ENCODE measurements at places on chromosomes 5 and 9.
A peak's percentile ranks its signal among the peaks of the same experiment; 100 is the strongest.

DNA sequence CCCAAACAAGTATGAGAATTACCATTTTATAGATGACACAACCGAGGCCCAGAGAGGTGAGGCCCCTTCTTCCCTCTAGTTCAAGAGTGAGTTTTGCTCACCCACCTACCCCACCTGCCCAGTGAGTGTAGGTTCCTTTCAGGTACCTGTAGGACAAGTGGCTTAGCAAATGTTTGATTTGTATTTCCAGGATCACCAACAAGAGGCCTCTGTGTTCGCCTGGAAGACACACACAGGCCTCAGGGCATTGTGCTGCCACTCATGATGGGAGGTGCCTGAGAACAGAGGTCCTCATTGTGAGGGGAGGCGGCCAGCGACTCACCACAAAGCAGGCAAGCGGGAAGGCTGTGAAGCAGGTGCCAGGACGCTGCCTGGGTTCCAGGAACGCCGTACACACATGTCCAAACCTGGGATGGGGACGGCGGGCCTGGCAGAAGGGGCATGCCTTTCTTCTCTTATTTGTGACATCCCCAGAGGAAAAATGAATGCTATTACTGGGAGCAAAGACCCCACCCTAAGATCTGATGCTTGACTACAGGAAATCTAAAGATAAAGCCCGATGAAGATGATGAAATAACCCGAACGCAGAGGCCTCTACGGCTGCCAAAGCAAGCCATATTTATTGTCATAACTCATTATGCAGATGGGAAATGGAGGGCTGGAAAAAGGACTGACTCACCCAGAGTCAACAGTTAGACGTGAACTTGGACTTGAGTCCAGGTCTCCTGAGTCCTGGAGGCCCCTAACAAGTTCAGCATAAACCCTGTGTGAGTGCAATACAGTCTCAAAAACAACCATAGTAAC, 60.2 kb upstream of the SLC25A51 start:
- no peak for DNase-seq

GRCh38 chr5:133854554-133854953, 113.9 kb downstream of the C5orf15 start:
- no peak for DNase-seq

DNA sequence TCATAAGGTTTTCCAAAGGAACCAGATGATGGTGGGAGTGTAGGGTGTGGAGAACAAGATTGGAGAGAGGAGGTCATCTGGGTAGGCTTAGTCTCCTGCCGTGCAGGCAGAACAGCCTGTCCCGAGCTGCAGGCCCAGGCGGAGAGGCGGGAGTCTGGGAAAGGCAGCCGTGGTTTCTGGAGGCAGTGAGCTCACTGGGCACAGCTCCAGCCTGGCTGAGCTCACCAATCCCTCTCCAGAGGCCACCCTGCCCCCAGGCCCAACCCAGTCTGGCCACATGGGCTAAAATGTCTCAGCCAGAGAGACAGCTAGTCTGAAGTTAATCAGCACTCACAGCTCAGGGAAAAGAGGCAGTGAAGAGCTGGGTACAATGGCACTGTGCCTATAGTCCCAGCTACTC, 12.3 kb downstream of the P4HA2 start:
- no peak for DNase-seq

DNA sequence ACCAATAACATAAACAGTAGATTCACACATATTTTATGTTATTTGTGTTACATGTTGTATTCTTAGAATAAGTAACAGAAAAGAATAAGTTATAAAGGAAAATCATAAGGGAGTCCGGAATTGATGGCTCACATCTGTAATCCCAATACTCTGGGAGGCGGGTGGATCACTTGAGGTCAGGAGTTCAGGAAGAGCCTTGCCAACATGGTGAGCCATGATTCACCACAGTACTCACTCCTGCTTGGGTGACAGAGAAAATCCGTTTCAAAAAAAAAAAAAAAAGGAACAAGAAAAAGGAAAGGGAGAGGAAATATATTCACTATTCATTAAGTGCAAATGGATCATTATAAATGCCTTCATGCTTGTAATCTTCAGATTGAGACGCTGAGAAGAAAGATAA, 533.3 kb upstream of the CDH9 start:
- no peak for DNase-seq

GRCh38 chr9:33129886-33130881, 37.0 kb downstream of the B4GALT1 start:
- DNase-seq = no peak

- no peak for DNase-seq
Measured at GRCh38 chr5:108360280-108360679, 21.6 kb downstream of the FBXL17 start.

- DNase-seq = no peak
Measured at GRCh38 chr5:142717582-142718215, 31.8 kb upstream of the FGF1 start.

- no peak for DNase-seq
Measured at GRCh38 chr9:38276771-38277439, 115.6 kb upstream of the ALDH1B1 start.

- DNase-seq = no peak
Measured at GRCh38 chr5:29896646-29897045, 1296.8 kb upstream of the CDH6 start.

DNA sequence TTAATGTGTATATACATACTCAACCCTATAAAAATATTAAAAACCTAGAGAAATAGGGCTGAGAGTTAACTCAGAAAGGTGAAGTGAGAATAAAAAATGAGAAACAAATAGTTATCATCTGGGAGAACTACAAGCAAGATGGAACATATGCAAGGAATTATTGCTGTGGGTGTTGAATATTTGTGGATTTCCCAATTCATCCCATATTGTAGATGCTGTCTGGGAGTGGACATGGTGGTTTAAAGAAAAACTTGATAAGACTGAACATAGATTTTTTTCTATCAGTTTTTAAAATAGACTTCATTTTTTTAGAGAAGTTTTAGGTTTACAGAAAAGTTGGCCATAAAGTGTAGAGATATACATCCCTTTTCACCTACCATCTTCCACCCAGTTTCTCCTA, 263.5 kb downstream of the SPATA31D1 start:
- no peak for DNase-seq

GRCh38 chr5:57441557-57441956, 41.1 kb downstream of the ACTBL2 start:
- DNase-seq = no peak

DNA sequence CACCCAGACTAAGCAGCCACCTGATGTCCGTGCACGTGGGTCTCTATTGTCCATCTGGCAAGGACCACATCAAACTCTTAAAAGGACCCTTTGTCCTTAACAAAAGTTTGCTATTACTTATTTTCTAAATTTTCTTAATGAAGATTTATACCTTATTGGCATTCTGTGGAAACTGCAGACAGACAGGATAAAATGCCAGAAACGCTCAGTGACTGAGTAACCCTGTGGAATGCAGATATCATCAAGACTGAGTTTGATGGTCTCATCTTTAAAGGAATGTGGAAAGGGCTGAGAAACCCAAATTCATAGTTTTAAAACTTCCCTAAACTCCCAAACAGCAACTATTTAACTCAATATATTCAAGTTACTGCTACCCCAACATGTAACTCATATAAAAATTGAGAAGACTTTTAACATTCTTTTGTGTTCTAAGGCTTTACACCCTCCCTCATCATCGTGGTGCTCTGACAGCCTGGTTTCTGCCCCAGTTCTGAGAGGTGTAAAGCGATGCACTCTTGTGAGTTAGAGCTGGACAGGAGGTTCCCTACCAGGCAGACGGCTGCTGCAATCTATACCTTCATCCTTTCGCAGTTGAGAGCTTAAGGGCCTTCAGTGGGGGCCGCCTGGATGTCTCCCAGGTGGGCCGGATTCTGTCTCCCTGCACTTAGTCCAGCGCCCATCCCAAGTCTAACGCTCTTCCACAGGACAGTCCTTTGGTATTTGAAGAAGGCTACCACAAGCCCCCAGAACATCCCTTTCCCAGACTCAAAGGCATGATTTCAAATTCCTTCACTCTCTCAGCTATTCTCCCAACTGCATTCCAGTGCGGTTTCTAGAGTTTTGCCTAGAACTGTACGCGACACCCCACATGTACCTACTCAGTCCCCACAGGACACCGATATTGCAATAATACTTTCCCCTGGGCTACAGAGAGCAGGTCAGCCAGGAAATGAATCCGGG, 68.9 kb downstream of the DAP start:
- no peak for DNase-seq

DNA sequence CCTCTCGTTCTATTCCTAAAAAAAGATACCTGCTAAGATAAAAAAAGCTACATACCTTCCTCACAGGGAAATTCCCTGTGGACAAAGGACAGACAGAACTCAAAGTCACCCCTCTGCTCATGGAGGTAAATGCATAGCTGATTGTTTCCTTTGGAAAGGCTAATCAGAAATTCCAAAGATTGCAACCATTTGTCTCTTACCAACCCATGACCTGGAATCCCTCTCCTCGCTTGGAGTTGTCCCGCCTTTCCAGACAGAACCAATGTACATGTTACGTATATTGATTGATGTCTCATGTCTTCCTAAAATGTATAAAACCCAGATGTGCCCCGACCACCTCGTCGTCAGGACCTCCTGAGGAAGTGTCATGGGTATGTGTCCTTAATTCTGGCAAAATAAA, 49.2 kb upstream of the LIFR start:
- no peak for DNase-seq

DNA sequence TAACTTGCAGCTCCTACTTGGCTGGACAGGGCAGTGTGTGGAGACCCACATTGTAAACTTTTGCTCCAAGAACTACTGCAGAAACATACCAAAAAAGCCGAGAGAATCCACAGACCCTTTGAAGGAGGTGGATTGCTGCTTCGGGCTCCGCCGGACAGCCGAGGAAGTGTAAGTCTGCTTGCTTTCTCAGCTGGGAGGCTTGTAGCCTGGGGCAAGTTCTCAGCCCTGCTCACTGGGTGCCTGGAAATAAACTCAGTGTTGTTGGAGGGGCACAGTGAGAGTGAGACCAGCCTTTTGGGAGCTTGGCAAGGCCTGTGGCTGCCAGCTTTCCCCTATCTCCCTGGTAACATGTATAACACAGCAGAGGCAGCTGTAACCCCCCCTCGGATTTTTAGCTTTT, 215.6 kb downstream of the SYK start:
- no peak for DNase-seq

GRCh38 chr9:36306471-36307306, 48.4 kb upstream of the GNE start:
- no peak for DNase-seq

GRCh38 chr5:59246882-59247281, 646.6 kb downstream of the PDE4D start:
- no peak for DNase-seq

- DNase-seq = no peak
Measured at GRCh38 chr5:111679611-111680010, 77.4 kb downstream of the NREP start.

- DNase-seq = no peak
Measured at GRCh38 chr5:172133359-172134029, 54.5 kb downstream of the STK10 start.

GRCh38 chr9:749716-750115, 91.8 kb upstream of the DMRT1 start:
- DNase-seq = no peak

GRCh38 chr5:73028991-73029595, 73.3 kb downstream of the FCHO2 start:
- no peak for DNase-seq

- peak; percentile 60 for DNase-seq
Measured at GRCh38 chr5:178895615-178896571, at the start of gene ZFP2. Gene ZFP2 (plus strand): TSS chr5:178895913. CDS start chr5:178931314, 35,401 bp downstream.

GRCh38 chr9:130590305-130590704, 10.9 kb downstream of the FUBP3 start:
- no peak for DNase-seq

GRCh38 chr9:106981396-106982287, 118.7 kb downstream of the ZNF462 start:
- DNase-seq = no peak

DNA sequence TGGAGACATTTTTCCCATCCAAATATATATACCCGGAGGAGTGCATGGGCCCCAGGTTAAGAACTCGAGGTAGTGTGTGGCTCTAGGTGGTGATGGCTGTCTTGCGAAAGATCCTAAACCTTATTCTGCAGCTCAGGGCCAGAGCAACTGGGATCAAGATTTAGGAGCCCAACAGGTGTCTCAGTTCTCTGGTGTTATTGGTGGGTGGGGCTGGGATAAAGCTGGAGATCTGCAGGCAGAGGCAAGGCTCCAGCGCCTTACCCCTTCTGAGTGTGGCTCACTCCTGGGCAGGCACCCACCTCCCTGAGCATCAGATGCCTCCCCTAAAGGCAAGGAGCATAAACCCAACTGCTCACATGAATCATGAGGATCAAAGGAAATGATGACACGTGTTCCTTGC, 11.2 kb downstream of the UBE2QL1 start:
- no peak for DNase-seq

DNA sequence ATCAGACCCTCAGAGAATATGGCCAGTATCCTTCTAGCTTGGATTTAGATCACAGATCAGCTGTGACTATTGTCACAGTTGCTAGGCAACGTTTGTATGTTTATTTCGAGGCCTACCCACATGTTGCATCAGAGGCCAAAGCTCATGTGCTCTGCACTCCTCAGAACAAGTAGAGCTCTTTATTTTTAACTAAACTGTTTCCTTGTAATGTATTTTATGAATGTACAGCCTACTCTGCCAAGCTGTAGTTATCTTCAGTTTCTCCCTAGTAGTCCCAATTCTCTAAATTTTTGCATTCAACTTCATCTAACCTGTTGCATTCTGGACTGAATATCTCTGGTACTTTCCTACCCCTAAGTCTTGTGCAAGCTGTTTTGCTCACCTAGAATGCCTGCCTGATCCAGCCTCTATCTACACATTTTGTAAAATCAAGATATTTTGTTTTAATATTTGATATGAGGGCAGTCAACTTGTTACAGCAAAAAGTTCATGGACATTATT, 52.8 kb downstream of the CAST start:
- DNase-seq = peak; percentile 17

DNA sequence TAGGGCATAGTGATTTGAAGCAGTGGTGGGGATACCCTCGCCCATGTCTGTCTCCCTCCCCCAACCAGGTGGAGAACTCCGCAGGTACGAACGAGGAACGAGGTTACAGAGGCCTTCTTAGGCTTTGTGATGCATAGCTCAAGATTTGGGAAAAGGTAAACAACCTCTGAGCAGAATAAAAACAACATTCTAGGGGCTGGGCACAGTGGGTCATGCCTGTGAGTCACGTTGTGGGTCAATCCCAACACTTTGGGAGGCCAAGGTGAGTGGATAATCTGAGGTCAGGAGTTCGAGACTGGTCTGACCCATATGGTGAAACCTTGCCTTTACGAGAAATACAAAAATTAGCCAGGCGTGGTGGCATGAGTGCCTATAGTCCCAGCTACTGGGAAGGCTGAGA, 3.6 kb upstream of the LCP2 start:
- no peak for DNase-seq

- no peak for DNase-seq
Measured at GRCh38 chr5:13930541-13931171, 13.8 kb downstream of the DNAH5 start.

- no peak for DNase-seq
Measured at GRCh38 chr5:29239606-29240005, 1953.9 kb upstream of the CDH6 start.
